ENCODE measurements at places on chromosomes 3 and 15. TPM values are rescaled to one million over a fixed set of nuclear protein-coding genes. Genes with fewer than 3 reads are reported as not detected.
A peak's percentile ranks its signal among the peaks of the same experiment; 100 is the strongest.

Gene CAND2
- 10.7 TPM for total RNA-seq

Gene NR2C2
- 63.1 TPM for total RNA-seq

Gene CHRNA5
- 3.3 TPM for total RNA-seq

DNA sequence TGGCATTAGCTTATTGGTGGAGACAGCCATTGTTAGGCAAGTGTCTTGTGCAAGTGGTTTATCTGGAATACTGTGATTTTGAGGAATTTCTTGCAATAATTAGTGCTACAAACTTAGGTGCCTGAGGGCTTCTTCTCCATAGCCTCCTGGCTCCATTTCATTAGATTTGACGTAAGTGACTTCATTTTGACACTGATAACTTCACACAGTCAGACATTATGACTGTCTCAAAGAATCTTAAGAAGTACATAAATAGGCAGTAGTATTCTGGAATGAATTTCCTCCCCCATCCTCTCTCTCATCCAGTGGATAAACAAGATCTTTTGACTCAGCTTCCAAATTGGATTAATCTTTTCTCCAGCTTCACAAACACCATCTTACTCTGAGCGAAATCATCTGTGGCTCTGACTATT, 19.0 kb downstream of the ARL14 start:
- no peak for DNase-seq

GRCh38 chr15:98312913-98313312, 335.4 kb upstream of the IGF1R start:
- no peak for DNase-seq

DNA sequence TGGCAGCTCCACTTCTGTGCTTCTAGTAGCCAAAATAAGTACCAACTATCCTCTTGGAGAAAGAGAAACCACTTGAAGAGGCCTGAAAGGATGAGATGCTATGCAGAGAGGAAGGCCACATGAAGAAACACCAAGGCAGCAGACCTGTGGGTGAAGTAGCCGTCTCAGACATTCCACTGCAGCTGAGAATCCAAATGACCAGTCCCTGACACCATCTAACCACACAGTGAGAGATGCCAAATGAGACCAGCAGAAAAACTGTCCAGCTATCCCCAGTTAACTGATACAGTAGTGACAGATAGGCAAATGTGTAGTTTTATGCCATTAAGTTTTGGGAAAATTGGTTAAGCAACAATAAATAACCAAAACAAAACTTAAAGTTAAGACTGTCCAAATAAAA, 47.9 kb upstream of the ZSCAN2 start:
- DNase-seq: no peak

DNA sequence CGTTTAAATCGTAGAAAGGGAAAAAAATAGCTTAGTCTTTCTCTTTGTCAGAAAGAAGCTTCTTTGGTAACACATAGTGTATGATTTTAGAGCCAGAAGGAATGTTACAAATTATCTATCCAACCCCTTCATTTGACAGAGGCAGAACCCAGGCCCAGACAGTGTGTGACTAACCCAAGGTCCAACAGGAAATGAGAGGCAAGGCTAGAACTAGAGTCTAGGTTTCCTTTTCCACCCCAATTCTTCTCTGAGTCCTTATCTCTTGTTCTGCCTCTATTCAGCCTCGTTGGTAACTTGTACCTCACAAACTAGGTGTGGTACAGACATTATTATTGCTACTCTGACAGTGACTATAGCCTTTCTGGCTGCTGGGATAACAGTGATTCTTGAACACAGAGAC, 39.3 kb downstream of the QTRT2 start:
- DNase-seq: no peak

- DNase-seq: no peak
Measured at GRCh38 chr3:16770792-16771191, 114.0 kb upstream of the PLCL2 start.

GRCh38 chr3:32969656-32970055, 18.2 kb downstream of the CCR4 start:
- DNase-seq: no peak

- DNase-seq: no peak
Measured at GRCh38 chr15:55475842-55476241, 32.2 kb downstream of the DNAAF4 start.

DNA sequence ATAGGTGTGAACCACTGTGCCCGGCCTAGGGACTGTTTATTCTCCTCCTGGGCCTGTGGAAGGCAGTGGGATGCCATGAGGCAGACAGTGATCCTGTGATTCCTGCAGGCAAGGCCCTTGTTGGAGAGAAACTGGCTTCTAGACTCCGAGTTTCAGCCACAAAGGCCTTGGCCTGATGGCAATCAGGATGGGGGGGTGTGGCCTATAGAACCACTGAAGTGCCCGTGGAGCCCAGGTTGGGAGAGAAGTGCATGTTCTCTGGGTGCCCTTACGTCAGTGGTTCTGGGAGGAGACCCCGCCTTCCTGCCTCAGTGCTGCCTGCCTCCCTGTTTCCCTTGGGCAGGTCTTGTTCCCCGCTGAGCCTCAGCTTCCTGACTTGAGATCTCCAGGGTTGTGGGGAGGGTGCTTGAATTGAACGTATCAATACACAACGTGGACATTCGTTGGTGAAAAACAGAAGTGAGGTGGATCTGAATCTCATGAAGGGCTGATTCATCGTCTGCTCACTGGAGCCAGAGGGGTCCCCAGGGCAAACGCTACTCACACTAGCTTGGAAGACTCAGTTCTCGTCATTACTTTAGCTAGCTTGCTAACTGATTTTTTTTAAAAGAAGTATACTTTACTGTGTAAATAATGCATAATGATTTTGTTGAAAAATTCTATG, 31.8 kb downstream of the IRAK2 start:
- DNase-seq: no peak

DNA sequence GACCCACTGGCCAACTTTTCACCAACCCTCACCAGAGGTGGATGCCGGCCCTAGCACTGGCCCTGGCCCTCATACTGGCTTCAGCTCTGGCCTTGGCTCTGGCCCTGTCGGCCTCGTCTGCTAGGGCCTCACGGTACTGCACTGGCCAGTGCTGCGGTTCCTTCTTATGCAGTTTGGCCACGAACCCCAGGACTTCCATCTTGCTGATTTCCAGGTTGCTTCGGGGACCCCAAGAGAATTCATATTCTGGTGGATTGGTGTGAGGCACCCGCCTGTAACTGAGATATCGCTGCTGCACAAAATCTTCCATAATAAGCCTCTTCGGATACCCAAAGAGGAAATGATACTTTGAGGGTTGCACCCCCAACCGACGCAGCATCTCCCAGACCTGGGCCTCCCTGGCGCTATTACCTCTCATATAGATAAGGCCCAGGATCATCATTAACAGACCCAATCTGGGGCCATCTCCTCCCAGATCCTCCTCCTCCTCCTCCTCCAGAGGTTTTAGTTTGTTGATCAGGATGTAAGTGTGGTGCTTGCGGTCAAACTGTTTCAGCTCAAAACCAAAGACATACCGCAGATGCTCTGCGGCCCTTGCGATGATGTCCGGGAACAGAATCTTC, 883 bp downstream of the MAGEF1 start:
- no peak for DNase-seq

DNA sequence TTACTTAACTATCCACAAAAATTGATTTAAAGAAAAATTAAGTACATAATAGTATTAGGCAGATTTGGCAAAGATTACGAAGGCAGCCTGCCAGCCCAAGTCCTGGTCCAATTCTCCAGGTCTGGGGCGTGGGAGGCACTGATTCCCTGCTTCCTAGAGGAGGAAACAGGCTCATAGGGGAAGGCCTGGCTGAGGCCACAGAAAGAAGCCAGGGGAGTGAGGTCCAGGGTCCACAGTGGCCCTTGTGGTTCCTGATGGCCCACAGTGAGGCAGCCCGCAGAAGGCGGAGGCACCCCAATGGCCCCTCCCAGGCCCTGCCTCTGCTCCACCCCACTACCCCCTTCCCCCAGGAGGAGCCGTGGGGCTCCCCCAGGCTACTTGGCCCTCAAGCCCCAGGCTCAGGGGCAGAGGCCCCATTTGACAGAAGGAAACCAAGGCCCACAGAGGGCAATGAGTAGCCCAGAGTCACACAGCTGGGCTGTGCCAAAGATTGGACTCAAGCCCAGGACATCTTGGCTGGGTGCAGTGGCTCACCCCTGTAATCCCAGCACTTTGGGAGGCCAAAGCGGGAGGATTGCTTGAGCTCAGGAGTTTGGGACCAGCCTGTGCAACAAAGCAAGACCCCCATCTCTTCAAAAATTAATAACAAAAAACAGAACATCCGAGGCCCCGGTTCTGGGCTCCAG, 21.0 kb downstream of the H1-8 start:
- no peak for DNase-seq

DNA sequence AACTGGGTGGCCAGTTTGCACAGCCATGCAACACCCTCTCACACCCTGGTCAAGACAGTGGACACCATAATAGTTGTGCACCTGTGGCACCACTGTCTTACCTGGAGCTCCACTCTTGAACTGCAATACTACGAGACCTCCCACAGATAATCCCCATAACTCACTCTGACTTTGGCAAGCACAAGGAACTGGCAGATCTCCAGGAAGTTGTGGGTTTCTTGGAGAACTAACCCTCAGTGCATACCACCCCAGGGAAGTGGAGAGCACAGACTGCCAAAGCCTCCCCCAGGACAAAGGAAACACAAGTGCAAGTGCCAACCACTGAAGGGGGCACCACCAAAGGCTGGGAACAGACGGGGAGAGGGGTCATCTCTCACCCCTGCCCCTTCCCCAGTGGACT, 318.6 kb downstream of the SUCLG2 start:
- DNase-seq: no peak

- no peak for DNase-seq
Measured at GRCh38 chr3:140159646-140160045, 224.7 kb downstream of the CLSTN2 start.

GRCh38 chr3:106473576-106474475, 605.0 kb upstream of the CBLB start:
- no peak for DNase-seq

GRCh38 chr3:129908417-129908816, 14.9 kb upstream of the TMCC1 start:
- peak; percentile 65 for DNase-seq

DNA sequence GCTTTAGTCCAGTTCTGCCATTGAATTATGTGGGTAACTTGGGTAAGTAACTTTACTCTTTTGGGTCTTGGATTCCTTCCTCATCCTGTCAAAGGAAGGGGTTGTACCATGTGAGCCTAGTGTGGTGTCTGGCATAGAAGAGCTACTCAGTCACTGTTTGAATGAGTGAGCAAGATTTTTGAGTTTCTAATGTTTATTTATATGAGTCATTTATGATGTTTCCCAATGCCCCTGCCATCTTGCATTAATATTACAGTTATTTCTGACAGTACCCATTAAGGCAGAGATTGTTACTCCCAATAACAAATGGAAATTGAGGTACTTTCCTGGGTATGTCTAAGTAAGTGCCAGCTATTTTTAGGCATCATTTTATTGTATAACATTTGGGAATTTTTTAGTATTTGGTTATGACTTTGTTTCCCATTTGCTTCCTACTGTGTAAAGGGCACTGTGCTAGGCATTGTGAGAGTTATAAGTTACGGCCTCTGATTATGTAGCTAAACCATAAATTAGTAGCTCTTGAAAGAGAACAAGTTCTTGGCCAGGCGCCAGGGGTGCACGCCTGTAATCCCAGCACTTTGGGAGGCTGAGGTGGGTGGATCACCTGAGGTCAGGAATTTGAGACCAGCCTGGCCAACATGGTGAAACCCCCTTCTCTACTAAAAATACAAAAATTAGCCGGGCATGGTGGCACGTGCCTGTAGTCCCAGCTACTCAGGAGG, 23.5 kb downstream of the NR1D2 start:
- no peak for DNase-seq

DNA sequence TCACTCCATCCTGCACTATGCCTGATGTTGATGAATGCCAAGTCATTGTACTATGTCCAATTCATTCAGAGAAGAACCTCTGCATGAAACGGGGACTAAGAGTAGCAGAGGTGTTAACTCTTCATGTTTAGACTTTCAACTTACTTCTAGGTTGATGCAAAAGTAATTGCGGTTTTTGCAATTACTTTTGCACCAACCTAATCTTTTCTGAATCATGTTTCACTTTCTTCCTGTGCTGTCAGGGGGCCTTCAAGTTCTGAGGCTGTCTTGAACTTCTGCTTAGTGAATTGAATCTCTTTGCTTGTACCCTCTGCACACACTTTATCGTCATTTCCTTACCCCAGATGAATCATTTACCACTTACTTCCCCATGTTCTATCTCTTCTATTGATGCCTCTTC, 636.2 kb downstream of the NAALADL2 start:
- DNase-seq: no peak

- DNase-seq: no peak
Measured at GRCh38 chr3:87120881-87121280, 106.2 kb upstream of the CHMP2B start.

GRCh38 chr15:82309802-82310201, 39.5 kb downstream of the GOLGA6L10 start:
- DNase-seq: no peak

GRCh38 chr3:107387555-107387954, 10.3 kb downstream of the CCDC54 start:
- no peak for DNase-seq

DNA sequence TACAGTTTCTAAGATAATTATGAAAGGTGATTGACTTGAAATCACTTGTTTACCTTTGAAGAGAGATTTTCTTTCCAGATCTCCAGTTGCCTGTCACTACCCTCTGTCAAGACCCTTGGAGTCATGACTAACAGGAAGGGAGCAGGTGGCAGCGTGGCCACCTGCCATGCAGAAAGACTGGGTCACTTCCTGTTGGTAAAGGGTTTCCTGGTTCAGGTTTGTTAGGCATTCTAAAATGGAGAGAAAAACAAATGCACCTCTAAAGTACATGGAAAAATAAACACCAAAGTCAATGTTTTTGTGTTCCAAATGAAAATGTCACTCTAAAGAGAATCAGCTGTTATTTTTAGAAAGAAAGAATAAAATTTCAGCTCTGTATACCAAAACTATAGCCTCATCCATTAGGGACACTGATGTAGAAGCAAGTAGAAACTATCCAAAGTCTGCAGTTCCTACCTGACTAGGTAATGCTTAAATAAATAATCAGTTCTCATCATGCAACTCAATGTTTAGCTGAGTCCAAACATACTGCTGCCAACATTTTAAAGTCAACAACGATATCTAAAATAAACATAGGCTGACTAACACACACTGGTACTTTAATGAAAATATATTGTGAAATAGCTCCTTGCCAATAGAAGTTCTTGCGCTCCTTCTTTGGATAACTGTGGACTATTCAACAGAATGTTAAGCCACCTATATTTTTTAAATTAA, 23.9 kb upstream of the TM4SF1 start:
- no peak for DNase-seq

- DNase-seq: no peak
Measured at GRCh38 chr3:139388821-139389551, 461 bp downstream of the COPB2 start.

Measured in urinary bladder (tissue), 4 donors.